Heart right ventricle (tissue), 16 donors: ENCODE measurements at places on chromosomes 6 and 20.

GRCh38 chr6:50076431-50076830 is 26.7 kb upstream of the DEFB112 start:
- no peak for DNase-seq

- no peak for DNase-seq
Observed at GRCh38 chr20:62726716-62727583, 18.3 kb downstream of the NTSR1 start.

- DNase-seq: no peak
Observed at GRCh38 chr6:144993870-144994269, 708.7 kb downstream of the UTRN start.

GRCh38 chr20:36336954-36337704 is 31.0 kb downstream of the DLGAP4 start:
- no peak for DNase-seq

- DNase-seq: no peak
Observed at GRCh38 chr6:51678905-51679620, 408.4 kb downstream of the PKHD1 start.

DNA sequence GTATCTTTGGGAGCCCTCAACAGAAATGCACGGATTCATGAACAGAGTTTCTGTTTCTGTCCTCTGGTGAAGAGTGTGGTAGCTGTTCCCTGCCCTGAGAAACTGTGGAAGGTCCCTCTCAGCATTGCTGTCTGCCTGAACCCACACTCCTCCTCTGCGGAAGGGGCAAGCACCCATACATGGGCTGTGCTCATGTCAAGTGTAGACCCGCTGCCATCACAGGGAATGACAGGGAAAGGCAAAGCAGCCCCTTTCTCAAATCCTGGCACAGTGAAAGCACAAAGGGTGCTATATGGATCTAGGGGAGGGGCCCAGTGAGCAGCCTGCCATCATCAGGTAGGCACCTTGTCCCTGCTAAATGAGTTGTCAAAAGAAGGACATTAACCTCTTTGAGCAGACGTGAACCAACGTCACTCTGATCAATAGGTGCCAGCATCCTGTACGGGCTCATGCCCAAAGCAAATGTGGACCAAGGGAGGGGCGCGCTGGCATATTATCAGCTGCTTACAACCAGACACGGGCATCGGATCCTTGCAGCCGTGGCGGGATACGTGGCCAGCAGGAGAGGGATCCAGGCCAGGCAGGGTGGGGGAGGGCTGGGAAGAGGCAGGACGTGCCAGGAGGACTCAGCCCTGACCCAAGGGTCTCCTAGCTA is 231.2 kb upstream of the PMEPA1 start:
- DNase-seq: no peak
